GM03348 (cell line): ENCODE measurements at places on chromosomes 2 and 18.
A peak's percentile ranks its signal among the peaks of the same experiment; 100 is the strongest.

DNA sequence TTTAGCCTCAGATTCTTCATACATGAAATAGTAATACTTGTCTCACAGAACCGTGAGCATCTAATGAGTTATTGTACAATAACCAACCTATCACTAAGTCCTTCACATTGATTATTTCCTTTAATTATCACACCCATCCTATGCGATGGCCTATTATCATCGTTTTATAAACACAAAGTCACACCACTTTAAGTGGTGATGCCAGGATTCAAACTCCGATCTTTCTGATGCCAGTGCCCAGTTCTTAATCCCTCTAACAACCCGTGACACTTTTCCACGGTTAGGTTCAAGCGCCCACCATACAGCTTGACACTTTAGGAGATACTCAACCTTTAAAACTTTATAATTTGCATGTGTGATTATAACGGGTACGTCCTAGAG, 523 bp upstream of the ALMS1 start:
- no peak for DNase-seq

GRCh38 chr18:48961547-48961946, 10.8 kb upstream of the SMAD7 start:
- no peak for DNase-seq

DNA sequence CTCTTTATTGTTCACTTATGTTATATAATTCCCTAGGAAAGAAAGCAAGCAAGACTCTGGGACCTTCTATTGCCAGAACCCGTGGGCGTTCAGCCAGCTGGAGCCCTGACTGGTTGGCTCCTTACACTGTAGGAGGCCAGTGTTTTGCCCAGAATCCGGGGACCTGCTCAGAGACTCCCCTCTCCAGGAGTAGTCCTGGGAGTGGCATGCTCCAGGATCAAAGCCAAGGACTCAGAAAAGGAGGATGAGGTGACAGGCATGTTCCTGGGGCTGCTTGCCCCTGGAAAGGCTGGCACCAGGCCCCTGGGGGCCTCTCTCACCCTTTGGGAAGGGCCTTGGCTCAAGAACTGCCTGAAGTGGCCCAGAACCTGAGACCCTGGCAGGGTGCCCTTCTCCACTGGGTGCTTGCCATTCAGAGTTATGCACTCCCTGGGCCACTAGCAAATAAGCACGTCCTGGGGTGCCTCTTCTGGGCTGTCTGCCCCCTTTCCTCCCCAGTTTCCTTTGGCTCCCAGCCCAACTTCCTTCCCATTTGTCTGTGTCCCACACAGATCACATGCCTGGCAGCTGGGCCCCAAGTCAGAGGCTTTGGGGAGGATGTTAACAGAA, 19.6 kb upstream of the KIF3C start:
- peak; percentile 56 for DNase-seq

DNA sequence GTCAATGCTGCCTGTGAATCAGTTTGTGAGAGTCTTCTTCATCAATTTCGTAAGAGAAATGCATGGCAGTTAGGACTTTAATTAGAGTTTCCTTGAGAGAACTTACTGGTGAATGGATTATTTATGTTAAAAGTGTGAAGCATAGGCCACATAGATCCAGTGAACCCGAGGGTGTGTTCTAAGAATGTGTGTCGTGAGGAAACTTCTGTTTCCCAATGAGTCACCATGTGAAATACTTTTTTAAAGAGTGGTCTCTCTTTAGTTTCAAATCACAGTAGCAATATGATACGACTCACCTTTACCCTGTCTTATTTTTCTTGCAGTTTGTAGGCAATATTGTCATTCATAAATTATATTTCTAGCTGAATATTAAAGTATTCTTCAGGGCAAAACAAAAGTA, 18.5 kb downstream of the THSD7B start:
- DNase-seq = no peak

DNA sequence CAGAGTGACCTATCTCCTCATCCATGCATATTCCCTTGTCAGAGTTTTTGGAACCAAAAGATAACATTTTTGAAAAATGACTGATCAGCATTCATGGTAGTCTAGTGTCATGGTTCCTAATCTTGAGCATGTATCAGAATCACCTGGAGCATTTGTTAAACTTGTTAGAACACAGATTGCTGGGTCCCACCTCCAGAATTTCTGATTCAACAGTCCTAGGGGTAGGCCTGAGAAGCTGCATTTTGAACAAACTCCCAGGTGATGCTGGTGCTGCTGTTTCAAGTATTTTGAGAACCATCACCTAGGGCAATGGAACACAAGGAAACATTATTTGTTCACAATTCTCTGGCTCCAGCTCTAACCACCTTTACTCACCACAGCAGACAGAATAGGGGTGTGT, 21.0 kb downstream of the TMEM200C start:
- no peak for DNase-seq

DNA sequence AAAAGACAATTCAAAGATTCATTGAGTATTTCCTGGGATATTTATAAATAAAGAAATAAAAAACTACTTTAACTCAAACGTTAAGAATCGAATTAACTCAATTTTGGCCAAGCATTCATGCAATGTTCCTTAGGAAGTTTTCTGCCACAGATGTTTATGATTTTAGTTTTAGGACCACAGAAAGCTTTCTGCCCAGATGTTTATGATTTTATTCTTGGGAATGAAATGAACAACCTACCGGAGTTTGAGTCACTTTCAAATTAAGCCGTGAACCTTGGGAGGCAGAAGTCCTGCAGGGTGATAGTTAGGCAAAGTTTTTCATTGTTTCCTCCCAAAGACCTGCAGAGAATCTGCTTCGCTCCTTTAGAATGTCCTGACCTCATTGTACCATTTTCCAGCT, 34.7 kb upstream of the MBP start:
- DNase-seq = peak; percentile 67

GRCh38 chr2:127721978-127722355, 20.7 kb downstream of the SFT2D3 start:
- no peak for DNase-seq

DNA sequence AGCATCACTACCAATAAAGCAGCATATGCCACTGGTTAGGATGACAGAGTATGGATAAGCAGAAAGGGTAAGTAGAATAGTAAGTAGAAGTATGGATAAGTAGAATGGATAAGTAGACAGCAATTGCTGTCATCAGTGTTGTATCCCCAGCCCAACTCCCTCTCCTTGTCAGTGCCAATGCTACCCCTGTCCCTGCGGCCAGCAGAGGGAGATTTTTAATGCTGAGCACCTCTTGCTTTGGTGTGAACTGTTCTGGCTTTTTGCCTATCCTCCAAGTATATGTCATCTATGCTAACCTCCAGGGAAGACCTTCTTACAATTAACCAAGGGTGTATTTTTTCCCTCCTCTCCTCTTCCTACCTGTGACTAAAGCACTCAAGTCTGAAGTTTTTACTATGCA, 136.7 kb upstream of the SPHKAP start:
- DNase-seq = peak; percentile 5

- DNase-seq = no peak
These were observed 9.3 kb upstream of the NMS start for GRCh38 chr2:100460904-100461530.

GRCh38 chr2:166344286-166345113, 31.2 kb downstream of the SCN9A start:
- DNase-seq = peak; percentile 58

DNA sequence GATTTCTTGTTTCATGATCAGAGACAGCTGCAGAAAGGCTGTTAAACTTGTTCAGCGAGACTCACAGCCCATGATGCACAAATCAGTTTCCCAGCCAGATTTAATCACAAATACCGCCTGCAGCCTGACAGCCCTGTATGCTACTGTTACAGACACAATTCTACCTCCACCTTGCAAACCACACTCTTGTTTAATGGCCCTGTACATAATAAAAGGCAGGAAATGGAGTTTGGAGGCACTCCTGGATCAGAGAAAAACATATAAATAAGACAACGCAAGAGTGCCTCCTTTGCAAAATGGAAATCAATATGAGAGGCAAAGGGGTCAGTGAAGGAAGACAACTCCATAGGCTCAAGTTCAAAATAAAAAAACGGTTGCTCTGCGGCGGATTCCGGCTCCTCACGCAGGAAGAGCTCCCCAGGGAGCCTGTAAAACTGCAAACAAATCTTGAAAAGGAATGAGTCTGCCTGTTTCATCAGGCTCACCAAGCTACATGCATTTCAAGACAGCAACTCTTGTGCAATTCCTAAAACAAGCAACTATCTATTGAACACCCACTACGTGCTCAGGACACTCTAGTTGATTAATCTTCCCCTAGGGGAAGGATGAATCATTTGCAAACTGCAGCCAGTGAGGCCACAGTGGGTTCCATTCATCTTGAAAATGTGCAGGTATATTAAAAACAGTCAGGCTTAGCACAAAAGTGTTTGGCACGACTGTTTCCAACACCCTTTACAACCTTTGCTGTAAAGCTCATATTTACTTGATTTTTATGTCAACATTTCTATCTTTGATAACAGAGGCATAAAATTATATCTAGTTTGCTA, 37.5 kb downstream of the TBC1D8 start:
- DNase-seq = peak; percentile 81

DNA sequence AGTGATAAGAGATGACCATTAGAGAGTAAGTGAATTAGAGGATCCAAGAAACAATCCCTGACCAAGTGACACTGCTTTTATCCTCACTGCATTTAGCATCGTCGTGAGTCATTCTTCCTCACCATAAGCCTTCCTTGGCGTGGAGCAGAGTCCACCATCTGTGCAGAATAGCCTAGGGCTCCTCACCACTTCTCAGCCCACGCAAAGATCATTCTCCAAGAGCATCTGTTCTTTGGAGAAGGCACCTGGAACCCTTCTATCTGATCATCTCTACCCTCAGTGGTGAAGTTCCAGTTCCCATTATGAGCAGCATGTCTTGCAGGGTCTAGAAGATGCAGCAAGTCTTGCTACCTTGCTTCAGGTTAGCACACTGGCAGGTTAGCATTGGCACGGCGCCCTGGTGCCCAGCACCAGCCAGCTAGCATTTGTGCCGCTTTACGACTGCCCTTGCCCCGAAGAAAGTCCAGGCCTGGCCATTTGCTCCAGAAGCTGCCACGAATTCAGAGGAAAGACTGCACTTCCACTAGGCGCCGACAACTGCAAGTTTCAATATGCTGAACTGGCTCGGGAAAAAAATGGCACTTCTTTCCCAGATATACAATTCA, 225.8 kb downstream of the TTC32 start:
- DNase-seq = peak; percentile 80

DNA sequence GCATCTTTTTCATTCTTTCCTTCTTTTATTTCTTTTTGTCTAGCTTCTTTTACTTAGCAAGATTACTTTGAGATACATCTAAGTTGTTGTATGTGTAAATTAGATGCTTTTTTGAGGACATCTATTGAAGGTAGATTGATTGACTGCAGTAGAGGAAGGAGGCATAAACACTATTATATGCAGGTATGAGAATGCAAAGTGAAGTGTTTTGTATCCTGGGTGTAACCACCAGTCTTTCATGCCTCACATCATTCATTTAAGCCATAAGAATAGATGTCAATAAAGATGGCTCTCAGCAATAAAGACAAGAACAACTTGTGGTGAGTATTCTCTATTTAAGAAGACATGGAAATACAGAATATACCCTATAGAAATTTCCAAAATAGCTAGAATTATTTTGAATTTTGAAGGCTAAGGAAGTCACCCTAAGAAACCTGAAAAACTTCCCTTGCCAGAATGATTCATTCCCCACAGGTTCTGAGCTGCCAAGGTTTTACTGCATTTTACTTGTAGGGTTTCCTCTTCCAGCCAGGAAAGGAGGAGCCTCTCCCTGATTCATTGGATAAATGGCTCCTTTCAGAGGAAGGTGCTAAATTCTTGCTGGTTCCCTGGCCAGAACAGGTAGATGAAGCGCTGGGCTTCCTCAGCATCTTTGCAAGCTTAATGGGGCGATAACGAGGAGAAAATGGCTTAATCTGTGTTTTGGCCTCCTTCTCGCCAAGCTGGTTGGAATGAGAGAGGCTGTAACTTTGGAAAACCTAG, 279.8 kb upstream of the SLC14A2 start:
- peak; percentile 22 for DNase-seq

GRCh38 chr2:61632276-61633169, 94.4 kb upstream of the XPO1 start:
- DNase-seq = no peak

DNA sequence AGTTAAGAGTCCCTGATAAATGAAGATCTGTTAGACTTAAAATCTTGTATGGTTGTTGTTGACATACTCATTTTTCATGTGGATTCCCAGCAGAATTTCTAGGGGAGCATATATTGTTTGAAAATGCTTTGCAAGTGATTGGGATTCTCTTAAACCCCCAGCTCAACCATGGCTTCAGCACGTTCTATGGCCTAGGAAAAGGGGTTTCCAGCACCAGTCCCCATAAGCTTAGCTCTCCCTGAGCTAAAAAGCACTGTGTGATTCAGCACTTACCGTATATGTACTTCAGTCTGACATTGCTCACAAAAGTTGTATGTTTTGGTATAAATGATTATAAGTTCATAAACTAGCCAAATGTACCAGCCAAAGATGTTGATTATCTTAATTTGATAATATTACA, 80.1 kb upstream of the EPB41L5 start:
- DNase-seq = no peak

DNA sequence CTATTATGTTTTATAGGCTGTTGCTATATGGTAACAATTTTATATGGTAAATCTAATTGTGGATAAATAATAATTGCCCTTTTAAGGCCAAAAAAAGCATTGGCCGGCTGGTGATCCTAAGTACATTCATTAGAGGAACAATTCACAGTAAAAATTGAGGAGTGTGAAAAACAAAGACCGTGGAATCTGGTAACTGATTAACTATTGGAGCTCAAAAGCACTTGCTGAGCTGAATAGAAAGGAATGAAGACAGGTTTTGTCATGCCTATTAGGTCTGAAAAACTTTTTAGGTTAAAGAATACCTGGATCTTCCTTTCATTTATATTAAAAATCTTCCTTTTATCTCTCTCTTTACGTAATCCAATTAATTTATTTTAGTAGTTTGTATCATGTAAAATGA, 18.5 kb upstream of the RBBP8 start:
- no peak for DNase-seq

DNA sequence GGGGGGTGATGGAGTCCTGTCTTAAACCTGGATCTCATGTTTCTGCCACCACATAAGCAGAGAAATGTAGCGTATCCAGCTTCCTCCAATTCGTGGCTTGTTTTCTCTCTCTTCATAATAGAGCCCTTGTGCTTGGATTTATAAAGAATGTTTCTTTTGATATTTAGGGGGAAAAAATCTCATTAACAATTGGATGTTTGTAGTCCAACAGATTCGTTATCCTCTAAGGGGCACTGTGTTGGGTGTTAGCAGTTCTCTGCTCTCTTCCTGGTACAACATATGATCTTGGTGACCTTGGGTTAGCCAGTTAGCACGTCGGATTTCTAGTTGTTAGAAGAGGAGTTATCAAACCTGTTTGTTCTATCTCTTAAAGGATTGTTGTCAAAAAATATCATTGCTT, 127.8 kb downstream of the FMNL2 start:
- no peak for DNase-seq

DNA sequence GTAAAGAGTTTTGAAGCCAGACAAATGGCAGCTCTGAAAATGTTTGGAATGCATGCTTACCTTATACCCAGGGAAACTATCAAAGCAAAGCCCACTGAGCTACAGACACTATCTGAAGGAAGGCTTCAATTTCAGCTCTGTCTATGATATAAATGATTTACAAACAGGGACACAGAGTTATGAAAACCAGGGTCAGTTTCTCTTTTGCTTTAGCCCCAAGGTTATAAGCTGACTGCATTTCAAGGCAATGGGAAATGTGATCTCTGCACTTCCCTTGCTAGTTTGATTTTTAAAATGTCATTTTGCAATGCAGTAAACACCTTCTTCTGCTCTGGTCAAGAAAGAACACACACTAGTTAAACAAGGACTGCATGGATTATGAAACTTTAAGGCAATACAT, 65.2 kb upstream of the CCDC195 start:
- no peak for DNase-seq

GRCh38 chr2:95346231-95346737, 49.1 kb downstream of the KCNIP3 start:
- DNase-seq = peak; percentile 95

GRCh38 chr2:12971581-12972365, 255.0 kb downstream of the TRIB2 start:
- DNase-seq = no peak
